ENCODE measurements at places on chromosomes 11 and 22.

DNA sequence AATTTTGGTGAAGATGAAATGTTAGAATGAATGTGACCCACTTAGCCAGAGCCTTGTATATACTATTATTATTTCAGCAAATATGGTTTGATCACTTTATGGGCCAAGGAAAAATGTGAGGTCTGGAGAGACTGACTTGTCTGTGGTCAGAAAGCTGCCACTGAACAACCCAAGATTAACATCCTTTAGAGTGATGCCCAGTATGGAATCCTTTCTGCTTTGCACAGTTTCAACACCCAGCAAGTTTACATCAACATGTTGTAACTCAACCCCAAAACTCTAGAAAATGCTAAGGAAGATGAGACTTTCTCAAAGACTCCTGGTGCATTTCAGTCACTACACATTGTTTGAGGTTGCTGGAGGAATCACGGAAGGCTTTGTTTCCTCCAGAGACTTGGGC lies 107.7 kb downstream of the SNX19 start:
- no peak for DNase-seq

DNA sequence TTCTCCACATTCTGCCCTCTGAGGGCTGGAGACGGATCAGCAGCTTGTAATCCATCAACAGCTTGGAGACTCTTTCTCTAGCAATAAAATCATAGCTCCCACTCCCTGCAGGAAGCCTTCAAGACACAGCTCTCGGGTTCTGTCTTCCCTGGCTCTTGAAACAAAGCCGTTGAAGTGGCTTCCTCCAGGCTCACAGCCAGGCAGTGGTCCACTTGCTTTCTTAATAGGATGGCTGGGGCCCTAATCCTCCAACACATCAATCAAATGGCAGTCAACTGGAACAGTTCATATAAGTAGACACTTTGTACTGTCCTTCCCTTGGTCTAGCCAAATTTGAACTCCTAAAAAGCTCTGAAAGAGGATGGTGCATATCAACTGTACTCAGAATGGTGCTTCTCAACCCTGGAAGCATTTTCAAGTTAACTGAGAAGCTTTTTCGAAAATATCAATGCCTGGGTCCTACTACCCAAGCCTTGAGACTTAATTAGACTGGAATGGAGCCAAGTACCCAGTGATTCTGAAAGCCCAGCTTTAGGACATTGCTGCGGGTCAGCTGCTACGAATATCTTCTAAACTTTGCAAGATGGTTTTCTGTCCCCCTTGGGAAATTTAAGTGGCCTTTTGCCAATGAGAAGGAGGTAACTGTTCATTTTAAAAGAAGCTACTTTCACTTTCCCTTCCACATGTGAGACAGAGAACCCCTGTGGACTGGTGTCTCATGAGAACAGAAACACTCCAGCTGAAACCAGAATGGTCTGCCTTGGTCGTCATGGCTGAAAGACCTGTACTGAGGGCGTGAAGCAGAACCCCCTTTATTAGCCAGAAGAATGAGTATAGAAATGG lies 74.7 kb downstream of the SC5D start:
- DNase-seq, result no peak

DNA sequence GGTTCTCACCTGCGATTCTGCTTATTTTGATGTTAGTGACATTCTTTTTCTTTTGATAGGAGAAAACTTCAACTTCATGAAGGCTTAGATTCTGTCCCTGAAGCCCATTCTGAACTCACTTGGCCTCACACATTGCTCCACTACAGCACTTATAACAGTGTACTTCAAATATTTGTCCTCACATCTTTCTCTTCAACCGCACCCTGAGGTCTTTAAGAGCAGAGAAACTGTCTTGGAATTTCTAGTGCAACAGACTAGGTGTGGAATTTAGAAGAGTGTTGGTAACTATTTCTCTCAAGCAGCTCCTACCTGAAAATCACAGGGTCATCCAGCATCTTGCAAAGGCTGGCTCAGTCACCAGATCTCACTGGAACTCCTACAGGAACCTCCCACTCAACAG lies 7.8 kb downstream of the MRGPRX3 start:
- no peak for DNase-seq

DNA sequence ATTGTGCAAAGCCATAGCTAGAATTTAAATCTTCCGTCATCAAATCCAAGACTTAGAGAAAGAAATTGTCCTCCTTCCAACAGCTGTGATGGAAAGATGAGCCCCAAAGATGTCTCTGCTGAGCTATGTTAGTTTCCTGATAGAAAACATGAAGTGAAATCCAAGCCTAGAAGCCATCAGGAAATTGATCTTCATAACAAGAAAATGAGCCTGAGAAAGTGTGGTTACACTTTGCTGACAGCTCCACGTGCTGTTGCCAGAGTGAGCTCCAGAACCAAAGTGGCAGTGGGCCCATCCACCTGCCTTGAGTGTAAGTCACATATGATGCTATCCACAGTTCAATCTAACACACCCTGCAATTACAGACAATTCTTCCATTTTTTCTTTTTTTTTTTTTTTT lies 58.0 kb upstream of the UBASH3B start:
- DNase-seq, result no peak

DNA sequence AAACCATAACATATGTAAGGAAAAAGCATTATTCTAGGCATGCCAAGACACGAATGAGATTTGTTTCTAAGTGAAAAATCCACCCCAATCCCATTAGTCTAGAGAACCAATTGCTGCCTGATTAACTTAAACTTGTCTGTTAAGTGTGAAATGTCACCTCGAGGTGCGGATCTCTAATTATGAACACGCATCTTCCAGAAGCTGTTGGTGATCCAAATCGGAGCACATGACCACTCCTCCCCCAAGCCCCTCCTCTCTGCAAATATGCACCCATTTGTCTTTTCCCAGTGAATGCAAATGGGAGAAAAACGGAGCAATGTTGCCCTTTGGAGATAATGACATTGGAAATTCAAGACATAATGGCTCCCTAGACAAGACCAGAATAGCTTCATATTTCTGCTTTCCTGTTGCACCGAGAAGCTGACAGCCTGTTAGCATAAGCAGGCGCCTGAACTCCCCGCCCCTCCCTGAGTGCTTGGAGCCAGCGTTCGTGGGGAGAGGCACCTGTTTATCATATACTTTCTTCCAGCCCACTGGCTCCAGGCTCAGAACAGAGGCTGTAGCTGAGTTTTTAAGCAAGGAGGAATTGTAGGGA lies 6.0 kb upstream of the FXYD6 start:
- DNase-seq, result no peak

DNA sequence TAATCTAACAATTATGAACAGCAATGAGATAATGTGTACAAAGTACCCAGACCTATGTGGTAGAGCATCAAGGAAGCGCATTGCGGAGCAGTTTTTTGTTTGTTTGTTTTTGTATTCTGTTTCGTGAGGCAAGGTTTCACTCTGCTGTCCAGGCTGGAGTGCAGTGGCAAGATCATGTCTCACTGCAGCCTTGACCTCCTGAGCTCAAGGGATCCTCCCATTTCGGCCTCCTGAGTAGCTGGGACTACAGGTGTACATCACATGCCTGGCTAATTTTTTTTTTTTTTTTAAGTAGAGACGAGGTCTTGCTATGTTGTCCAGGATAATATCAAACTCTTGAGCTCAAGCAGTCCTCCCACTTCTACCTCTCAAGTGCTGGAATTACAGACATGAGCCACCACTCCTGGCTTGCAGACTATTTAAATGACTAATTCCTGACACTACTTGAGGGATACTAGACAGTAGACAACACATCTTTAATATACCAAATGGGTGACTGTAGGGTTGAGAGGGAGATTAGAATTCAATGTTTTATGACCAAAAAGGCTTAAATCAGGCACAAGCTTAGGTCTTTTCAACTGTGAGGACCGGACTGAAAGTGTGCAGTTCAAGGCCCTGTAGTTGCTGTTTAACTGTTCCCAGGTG lies 12.7 kb downstream of the OR51B4 start:
- DNase-seq, result no peak

DNA sequence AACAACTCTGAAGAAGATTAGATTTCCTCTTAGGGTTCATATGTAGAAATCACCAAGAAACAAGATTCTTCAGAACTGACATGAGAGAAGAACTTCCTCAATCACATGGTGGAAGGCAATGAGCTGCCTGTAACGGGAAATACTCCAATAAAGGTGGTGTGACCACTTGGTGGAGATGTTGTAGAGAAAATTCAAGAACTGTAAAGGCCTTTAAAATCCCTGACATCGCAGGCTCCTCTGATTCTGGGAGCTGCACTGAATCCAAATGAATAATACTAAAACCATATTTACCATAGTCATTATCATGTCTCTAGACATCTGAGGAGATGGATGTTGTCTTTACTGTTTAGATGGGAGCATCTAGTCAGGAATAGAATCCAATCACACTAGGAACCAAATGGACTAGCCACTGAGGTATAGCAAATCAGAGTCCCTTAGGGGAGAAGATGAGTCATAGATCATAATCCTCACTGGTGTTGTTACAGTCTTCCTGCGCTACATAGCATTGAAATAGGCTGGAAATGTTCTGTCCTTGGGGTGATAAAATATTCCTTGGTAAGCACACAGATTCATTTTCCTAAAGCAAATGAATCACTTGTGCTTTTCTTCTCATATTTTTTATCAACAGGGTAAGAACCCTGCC lies 321.6 kb upstream of the TENM4 start:
- no peak for DNase-seq

GRCh38 chr11:132848336-132848735 lies 684.0 kb downstream of the OPCML start:
- no peak for DNase-seq
